ENCODE measurements at places on chromosomes 16 and 17. TPM values are rescaled to one million over a fixed set of nuclear protein-coding genes. Genes with fewer than 3 reads are reported as not detected.

Gene SBK1
- 13.1 TPM for polyA plus RNA-seq

Gene FBXO39
- not detected for polyA plus RNA-seq

Gene TBC1D3I
- polyA plus RNA-seq, result not detected

Gene CACNG3
- polyA plus RNA-seq, result not detected

Gene KRTAP16-1
- not detected for polyA plus RNA-seq

Gene ANKRD40
- polyA plus RNA-seq, result 2.1 TPM

Gene ZNF23
- 5.6 TPM for polyA plus RNA-seq

Gene TUBB3
- polyA plus RNA-seq, result not detected

Gene DNAAF8
- 0.11 TPM for polyA plus RNA-seq

Gene CBLN1
- polyA plus RNA-seq, result not detected

Gene HBA1
- not detected for polyA plus RNA-seq

Gene PIGW
- polyA plus RNA-seq, result 5.3 TPM

Gene KRT9
- polyA plus RNA-seq, result not detected

Gene STAC2
- polyA plus RNA-seq, result not detected

Gene MRPL10
- polyA plus RNA-seq, result 69.6 TPM

Gene PIGL
- polyA plus RNA-seq, result 17.0 TPM

Gene ZNRF1
- 3.4 TPM for polyA plus RNA-seq

All from CD4-positive, alpha-beta memory T cell (primary cell).